ENCODE measurements at places on chromosomes 1 and 21. TPM values are rescaled to one million over a fixed set of nuclear protein-coding genes. Genes with fewer than 3 reads are reported as not detected.

The OR6K3 gene
- total RNA-seq: not detected

The PTGFR gene
- 1.1 TPM for total RNA-seq

The CCDC30 gene
- 0.32 TPM for total RNA-seq

The ADAMTSL4 gene
- total RNA-seq: 0.30 TPM

The OLIG2 gene
- total RNA-seq: not detected

The LCE1C gene
- not detected for total RNA-seq

The CD48 gene
- total RNA-seq: not detected

The ARHGEF16 gene
- total RNA-seq: 0.32 TPM

The CCDC17 gene
- total RNA-seq: 0.65 TPM

The DYNLT5 gene
- 4.2 TPM for total RNA-seq

The LRRC53 gene
- not detected for total RNA-seq

The ZSCAN20 gene
- 7.5 TPM for total RNA-seq

The CD46 gene
- total RNA-seq: 139 TPM

The PRELP gene
- total RNA-seq: under 0.01 TPM

The RORC gene
- total RNA-seq: not detected

The RGS16 gene
- total RNA-seq: under 0.01 TPM
